ENCODE measurements at places on chromosomes 5 and 9.

DNA sequence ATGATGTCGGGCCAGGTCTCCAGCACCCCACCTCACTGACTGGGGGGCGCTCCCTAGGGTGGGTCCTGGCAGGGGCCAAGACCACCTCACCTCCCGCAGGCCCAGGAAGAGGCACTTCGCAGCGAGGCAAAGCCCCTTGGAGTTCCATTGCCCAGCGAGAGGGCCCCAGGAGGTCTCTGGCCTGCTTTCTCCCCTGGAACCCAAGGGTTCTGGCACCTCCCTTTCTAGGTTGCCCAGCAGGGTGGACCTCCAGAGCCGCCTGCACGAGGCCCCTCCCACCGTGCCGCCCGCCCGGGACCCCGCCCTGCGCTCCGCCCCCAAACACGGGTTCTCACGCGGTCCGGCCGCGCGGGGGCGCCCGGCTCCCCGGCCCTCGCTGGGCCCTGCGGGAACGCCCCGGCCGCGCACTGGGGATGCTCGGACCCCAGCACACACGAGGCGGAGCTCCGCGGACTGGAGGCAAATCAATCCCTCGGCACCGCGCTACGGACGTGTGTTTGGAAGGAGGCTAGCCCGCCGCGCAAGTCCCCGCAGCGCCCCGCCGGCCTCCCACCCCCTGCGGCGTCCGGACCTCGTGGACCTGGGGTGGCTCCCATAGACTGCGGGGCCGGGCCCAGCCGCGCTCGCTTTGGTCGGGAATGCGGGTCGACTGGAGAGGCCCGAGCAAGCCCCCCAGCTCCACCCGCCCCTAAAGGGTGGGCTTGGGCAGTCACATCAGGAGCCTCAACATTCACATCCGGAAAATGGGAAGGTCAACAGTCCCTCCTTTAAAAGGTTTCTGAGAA lies 99.5 kb upstream of the LMX1B start:
- DNase-seq, result no peak

- DNase-seq, result no peak
Measured at GRCh38 chr5:10981932-10982331, 220.9 kb upstream of the DAP start.

DNA sequence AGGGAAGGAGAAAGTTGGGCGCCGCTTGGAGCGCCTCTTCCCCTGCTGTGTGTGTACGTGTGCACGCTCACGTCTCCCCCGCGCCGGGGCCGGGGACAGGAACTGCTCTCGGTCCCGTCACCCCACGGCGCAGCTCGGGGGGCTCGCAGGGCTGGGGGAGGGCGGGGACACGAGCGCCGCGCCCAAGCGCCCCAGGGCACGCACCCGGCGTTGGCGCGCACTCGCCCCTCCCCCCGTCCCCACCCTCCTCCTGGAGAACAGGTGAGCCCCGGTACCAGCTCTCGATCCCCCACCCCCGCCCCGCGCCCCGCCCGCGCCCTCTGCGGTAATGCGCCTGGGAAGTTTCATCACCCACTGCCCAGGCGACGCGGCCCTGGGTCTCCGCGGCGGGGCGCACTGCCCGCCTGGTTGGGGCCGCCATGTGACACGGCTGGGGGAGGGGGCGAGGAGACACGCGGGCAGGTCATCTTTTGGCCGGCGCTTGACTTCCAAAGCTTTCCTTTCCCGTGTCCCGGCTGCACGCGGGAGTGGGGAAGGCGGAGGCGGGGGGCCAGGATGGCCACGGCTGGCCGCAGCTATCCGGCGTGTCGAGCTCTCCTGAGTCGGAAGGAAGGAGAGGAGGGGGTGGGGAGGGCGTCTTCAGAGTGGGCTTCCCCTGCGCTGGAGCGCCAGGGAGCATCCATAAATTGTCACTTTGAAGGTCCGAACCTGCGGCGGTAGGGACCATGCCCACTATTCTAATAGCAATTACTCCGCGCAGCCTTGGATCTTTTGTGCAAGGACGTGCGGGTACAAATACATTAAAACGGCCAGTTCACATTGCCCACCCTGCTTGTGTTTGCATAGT lies 1.5 kb upstream of the STC2 start:
- DNase-seq, result no peak

- DNase-seq, result no peak
Measured at GRCh38 chr5:171776770-171777759, 8.6 kb upstream of the SMIM23 start.

GRCh38 chr5:179171251-179171815 lies 111.2 kb downstream of the ZNF354C start:
- DNase-seq, result no peak

- DNase-seq, result no peak
Measured at GRCh38 chr5:102737161-102737560, 17.9 kb upstream of the PAM start.

DNA sequence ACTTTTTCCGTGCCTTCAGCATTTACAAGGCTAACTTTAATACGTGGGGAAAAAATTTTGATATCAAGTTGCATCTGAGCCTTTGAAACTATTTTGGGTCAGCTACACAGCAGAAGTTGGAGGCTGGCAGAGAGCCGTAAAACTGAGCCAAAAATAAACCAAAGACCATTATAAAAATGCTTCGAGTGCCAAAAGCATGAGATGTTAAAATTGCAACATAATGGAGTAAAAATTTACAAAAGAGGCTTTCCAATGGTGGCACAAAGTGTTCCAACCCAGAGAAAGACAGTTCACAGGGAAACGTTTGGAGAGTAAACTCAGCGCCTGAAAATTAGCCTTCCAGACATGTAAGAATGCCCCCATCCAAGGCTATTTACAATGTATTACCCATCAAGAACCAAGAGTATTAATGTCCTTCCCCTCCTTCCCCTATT lies 190.3 kb downstream of the TLE1 start:
- no peak for DNase-seq

- DNase-seq, result no peak
Measured at GRCh38 chr5:30802961-30803705, 390.4 kb upstream of the CDH6 start.

- DNase-seq, result no peak
Measured at GRCh38 chr5:32964261-32964660, 253.1 kb downstream of the NPR3 start.

- no peak for DNase-seq
Measured at GRCh38 chr5:58294598-58295305, 165.1 kb downstream of the PLK2 start.

DNA sequence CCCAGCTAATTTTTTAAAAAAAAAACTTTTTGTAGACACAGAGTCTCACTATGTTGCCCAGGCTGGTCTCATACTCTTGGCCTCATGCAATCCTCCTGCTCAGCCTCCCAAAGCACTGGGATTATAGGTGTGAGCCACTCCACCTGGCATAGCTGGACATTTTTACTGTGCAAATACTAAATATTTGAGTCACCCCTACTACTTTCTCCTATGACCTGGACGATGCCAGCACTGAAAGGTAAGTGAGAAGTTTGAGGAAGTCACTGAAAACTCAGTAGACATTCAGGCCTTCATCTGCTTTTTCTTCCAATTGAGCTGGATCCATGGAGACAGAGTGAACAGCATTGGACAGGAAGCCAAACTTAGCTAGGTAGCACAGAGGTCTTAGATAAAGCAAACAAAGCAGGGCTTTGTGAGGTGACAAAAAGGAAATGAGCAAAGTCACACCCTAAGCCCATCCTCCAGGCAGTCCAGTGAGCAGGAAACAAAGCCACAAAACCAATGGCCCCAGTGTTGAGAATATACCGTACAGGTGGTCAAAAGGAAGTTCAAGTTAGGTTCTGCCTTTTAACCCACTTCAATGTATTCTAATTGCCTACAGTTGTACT lies 192.6 kb upstream of the RASA1 start:
- no peak for DNase-seq

DNA sequence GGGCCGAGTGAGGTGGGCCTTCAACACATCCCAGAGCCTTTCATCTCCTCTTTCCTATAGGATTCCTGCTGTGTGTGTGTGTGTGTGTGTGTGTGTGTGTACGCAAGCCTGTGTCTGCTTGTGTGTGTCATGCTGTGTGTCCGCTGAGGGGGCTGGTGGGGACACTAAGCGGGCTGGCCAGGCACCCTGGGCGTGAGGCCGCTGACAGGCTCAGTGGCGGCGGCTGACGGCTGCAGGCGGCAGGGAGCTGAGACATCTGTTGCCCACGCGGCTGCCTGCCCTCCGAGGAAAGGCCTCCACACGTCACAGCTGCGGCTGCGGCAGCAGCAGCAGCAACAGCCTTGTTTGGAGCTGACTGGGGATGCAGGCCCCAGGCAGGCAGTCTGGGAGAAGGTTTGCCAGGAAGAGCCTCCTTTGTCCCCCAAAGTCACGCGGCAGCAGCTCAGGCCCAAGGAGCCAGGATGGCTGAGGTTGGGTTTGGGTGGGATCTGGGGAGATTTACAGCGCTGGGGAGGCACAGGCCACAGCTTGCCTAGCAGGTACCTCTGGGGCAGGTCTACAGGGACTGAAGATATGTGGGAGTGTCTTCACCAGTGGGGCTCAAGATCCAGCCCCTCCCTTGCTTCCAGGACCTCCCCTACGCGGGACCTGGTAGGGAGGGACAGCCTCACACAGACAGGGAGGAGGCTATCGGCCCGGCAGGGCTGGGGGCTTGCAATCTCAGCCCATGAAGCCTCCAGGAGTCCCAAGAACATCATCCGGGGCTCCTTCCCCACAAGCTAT lies 1.8 kb downstream of the PDLIM4 start:
- DNase-seq, result no peak

GRCh38 chr5:111345731-111346130 lies 121.5 kb downstream of the CAMK4 start:
- no peak for DNase-seq

GRCh38 chr9:118883411-118883810 lies 485.8 kb downstream of the BRINP1 start:
- DNase-seq, result no peak

DNA sequence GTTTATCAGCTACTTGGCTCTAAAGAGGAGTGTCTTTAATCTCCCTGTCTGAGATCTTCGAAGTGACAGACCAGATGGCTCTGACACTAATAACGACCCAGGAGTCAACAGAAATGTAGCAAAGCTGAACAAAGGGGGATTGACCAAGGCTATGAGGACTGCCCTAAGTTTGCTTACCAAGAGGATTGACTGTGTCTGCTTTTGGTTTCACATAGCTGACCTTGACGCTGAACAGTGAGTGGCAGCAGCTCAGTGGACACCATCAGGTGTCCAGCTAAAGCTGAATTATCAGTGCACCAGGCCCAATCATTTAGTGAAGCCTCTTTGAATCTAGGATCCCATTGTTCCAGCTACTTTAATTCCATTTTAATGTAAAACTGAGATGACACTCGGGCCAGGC lies 262.6 kb downstream of the COX7C start:
- DNase-seq, result no peak

DNA sequence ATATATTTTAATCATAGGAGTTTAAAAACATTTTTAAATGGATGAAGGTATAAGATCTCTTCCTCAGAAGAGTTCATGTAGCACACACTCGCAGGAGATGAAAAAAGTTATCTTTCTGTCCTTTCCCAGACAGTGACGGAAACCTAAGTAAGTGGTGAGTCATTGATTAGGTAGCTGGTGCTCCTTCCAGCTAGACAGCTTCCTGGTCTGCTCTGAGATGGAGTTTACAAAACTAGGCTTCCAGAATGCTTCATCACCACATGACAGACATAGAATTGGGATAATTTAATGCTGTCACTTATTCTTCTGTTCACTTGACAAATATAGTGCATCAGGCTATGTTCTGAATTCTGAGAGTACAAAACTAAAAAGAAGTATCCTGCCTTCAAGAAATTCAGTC lies 2393.0 kb upstream of the C9orf72 start:
- DNase-seq, result no peak

DNA sequence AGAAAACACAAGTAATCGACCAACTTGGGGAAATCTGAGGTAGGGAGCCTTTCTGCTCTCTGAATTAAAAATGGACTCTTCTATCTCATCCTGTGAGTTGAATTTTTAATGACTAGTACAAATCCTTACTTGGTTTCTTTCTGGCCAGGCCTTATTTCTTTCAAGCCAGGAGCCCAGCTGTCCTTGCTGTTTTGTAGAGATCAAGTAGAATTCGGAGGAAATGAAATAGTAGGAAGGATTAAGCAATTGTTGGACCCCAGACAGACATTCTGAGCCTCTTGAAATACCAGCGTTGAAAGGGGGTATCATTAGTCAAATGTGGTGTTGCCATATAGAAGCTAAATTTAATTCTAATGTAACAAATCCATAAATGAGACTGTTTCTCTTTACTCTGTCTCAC lies 53.7 kb upstream of the SMIM15 start:
- DNase-seq, result no peak

- DNase-seq, result no peak
Measured at GRCh38 chr9:109342878-109343277, 22.0 kb upstream of the EPB41L4B start.

DNA sequence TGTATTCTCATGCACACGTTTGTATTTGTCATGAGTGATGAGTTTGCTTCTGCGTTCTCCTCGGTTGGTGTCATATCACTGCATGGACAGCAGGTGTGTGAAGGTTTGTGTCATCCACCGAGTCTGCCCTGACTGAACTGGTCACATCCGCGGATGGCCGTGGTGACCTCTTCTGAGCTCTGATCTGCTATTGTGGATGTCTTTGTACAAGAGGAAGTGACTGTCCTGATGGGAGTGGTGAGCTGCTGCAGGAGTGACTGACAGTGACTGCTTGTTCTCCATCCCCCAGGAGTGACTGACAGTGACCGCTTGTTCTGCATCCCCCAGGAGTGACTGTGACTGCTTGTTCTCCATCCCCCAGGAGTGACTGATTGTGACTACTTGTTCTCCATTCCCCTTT lies 69.9 kb downstream of the EHMT1 start:
- no peak for DNase-seq

DNA sequence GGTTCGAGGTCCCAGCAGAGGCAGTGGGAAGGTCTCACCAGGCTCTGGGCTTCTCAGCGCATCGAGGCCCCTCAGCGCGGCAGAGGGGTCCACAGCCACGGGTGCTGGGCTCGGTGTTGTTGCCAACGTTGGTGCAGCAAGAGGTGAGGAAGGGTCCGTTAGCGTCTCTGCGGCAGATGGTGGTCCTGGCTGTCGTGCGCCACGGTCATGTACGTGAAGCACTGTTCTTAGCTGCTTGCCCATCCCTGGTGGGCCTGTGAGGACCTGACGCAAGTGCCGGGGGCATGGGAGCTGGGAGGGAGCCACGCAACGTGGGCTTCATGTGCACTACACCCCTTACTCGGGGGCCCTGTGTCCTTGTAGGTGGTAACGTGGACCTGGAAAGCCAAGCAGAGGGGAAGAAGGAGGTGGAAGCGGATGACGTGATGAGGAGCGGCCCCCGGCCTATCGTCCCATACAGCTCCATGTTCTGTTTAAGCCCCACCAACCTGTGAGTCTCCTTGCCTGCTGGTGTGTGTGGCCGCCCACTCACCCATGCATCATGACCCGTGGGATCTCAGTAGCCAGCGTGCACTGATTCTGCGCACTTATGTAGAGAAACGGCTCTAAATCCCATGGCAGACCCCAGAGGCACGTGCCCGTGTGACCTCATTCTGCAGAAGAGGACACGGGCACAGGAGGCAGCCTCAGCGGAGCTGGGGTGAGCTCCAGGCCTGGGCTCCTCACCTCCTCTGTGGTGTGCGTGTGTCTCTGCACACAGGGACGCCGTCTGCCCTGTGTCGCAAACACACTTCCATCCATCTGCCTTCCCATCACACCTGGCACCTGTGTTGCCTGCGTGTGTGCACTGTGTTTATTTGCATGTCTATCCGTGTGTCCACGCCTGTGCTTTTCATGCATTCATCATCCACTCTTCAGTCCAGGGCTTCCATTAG lies 166.1 kb downstream of the CACNA1B start:
- no peak for DNase-seq

- no peak for DNase-seq
Measured at GRCh38 chr5:135034963-135035677, 1.1 kb upstream of the PITX1 start.

All from naive thymus-derived CD4-positive, alpha-beta T cell (primary cell).